ENCODE measurements at places on chromosomes 13 and 19. TPM values are rescaled to one million over a fixed set of nuclear protein-coding genes. Genes with fewer than 3 reads are reported as not detected.

MCF2L gene
- total RNA-seq: 0.86 TPM

- no peak overlapping the region for H3K4me3 ChIP-seq
- H3K4me1 ChIP-seq: no peaks in the 10 kb centered on the region
- no peaks in the 10 kb centered on the region for H3K27me3 ChIP-seq
- H3K27ac ChIP-seq: no peak overlapping the region
- DNase-seq: no peak
Measured at GRCh38 chr19:43684326-43684725, 14.4 kb upstream of the PLAUR start.

GRCh38 chr19:47438793-47439220 is 19.5 kb upstream of the MEIS3 start:
- no peaks in the 10 kb centered on the region for H3K36me3 ChIP-seq
- H3K27me3 ChIP-seq: peaks cover 45% of the 10 kb centered on the region

- peak; percentile 85 for DNase-seq
- no peaks in the 10 kb centered on the region for H3K27me3 ChIP-seq
- H3K4me3 ChIP-seq: no peak overlapping the region
- no peak overlapping the region for H3K27ac ChIP-seq
Measured at GRCh38 chr19:7340959-7341837, 7.5 kb upstream of the ARHGEF18 start.

GRCh38 chr19:53521373-53522202 is 16.4 kb upstream of the ZNF331 start:
- peaks cover 21% of the 10 kb centered on the region for H3K4me1 ChIP-seq
- no peaks in the 10 kb centered on the region for H3K27me3 ChIP-seq
- no peak for DNase-seq

DNA sequence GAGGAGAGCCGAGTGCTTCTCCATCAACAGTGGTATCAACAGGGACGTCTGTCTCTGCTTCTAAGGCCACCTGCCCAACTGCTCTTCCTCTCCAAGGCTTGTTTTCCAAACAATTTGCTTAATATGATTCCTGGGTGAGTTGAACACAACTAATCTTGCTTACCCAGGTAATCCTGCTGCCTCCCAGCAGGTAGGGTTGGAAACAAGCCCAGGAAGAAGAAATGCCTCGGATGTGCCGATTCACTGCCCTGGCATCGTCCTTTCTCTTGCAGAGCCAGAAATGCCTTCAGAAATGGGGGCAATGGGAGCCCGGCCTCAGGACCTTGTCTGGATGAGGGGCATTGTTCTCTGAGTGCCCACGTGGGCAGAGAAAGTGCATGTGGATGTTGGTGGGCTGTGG is 51.9 kb upstream of the C1QTNF9B start:
- no peak for DNase-seq
- no peaks in the 10 kb centered on the region for H3K36me3 ChIP-seq
- H3K4me3 ChIP-seq: no peak overlapping the region
- H3K27ac ChIP-seq: no peak overlapping the region

GRCh38 chr19:33551676-33552075 is 30.1 kb upstream of the PEPD start:
- no peaks in the 10 kb centered on the region for H3K4me1 ChIP-seq
- no peak overlapping the region for H3K27ac ChIP-seq
- no peak overlapping the region for H3K4me3 ChIP-seq
- no peaks in the 10 kb centered on the region for H3K27me3 ChIP-seq
- H3K36me3 ChIP-seq: no peaks in the 10 kb centered on the region

FXYD1 gene
- 3.3 TPM for total RNA-seq

CGB8 gene
- not detected for total RNA-seq

DNA sequence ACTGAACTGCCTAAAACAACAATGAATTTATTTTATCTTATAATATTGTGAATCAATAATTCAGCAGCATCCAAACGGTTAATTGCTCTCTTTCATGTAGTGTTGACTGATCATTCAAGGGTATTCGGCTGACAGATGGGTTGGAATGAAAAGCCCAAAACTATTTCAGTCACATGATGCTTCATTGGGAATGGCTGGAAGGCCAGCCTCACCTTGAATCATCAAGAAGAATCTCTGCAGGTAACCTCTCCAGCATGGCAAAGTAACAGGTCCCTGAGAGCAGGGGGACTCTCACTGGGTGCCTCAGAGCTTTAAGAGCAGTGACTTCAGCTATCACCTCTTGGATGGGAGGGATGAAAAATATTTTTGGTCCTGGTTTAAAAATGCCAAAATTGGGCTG is 1395.7 kb downstream of the OLFM4 start:
- no peaks in the 10 kb centered on the region for H3K36me3 ChIP-seq
- no peaks in the 10 kb centered on the region for H3K27me3 ChIP-seq
- H3K4me1 ChIP-seq: no peaks in the 10 kb centered on the region
- DNase-seq: no peak
- no peak overlapping the region for H3K27ac ChIP-seq

DNA sequence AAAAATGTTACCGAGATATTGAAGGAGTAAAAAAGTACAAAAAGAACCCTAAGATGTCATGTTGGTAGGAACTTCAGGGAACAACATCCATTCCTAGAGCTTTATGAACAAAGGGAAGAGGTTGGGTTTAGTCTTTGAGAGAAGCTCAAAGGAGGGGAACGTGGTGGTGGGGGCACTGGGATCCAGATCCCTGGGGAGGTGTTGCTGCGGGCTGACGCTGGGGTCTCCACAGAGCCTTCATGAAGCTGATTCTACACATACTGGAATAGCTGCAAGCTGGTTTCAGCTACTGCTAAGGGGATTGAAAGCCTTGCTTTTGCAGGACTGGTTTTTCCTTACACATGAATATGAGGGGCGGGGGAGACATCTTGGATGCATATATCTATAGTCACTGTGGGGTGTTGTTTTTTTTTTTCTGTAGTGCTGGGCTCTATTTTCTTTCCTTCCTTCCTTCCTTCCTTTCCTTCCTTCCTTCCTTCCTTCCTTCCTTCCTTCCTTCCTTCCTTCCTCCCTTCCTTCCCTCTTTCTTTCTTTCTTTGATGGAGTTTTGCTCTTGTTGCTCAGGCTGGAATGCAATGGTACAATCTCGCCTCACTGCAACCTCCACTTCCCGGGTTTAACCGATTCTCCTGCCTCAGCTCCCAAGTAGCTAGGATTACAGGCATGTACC is 6.5 kb upstream of the MZF1 start:
- H3K4me1 ChIP-seq: peaks cover 42% of the 10 kb centered on the region
- H3K4me3 ChIP-seq: no peak overlapping the region
- DNase-seq: no peak
- peaks cover 25% of the 10 kb centered on the region for H3K36me3 ChIP-seq

All from activated CD4-positive, alpha-beta memory T cell treated with anti-CD3 and anti-CD28 coated beads, Interleukin-2, amount 10 ng/mL, durations not matched to agents 7 days and 5 days (primary cell).